ENCODE measurements at places on chromosomes 7 and 10.

DNA sequence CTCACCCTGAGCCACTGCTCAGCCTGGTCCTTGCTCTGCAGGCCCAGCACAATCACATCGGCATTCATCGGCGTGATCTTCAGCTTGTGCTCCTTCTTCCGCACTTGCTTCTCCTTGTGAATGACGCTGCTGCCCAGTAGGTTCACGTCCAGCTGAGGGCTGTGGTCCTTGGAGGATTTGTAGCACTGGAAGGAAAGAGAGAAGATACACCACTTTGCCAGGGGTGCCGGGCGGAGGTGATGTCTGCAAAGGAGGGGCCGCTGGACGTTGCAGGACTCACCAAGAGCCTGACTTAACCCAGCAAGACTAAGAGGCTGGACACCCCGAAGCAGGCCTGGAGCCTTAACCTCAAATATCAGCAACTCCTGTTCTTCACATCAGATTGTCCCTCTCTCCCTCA, 74.8 kb downstream of the VWA2 start:
- no peak for DNase-seq

DNA sequence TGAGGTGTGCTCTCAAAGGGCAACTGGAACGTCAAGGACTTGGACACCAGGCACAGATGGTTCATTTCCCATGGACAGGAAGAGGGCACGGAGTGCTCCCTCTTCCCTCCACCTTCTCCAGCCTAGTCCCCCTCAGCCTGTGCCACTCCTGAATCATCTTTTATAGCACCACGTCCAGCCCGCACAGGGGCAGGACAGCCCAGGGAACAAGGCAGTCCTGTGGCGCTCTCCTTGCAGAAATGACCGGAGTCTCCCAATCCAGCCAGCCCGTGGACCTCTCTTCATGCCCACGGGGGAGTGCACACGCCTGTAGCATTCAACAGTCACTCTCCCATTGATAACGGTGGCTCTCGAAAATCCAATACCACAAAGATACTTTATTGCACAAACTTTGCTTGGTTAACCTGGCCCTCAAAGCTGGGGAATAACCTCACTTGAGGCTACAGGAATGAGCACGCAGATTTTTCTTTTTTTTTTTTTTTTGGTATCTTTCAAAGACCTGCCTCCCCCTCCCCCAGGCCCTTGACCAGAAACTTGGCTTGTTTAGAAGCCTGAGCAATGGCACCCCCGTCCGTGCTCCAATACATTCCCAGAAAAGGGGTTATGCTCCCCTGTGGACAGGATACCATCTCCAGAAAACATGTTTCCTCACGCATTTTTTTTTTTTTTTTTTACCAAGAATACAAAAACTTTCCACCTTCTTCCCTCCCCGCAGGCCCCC, 733 bp downstream of the PRKCQ start:
- no peak for DNase-seq

DNA sequence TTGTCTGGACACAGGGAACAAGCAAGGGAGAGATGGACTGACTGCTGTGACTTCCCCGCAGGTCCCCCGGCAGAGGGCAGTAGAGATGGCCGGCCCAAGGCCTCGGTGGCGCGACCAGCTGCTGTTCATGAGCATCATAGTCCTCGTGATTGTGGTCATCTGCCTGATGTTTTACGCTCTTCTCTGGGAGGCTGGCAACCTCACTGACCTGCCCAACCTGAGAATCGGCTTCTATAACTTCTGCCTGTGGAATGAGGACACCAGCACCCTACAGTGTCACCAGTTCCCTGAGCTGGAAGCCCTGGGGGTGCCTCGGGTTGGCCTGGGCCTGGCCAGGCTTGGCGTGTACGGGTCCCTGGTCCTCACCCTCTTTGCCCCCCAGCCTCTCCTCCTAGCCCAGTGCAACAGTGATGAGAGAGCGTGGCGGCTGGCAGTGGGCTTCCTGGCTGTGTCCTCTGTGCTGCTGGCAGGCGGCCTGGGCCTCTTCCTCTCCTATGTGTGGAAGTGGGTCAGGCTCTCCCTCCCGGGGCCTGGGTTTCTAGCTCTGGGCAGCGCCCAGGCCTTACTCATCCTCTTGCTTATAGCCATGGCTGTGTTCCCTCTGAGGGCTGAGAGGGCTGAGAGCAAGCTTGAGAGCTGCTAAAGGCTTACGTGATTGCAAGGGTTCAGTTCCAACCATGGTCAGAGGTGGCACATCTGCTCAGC, 6.0 kb downstream of the CYREN start:
- DNase-seq, result no peak

DNA sequence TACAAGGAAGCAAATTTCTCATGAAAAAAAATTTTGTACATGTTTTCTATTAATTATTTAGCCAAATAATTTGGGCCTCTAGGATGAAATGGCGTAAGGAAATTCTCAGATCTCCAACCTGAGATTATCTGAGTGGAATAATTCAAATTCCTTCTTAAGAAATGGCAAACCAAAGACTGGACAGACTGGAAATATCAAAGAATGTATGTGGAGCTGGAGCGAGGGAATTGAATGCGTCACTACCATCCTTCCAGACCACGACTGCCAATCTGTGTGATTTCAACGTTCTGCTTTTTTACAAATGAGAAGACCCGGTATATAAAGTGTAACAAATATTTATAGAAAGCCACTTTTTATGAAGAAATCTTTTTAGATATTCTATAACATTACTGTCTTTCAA, 12.4 kb upstream of the BLNK start:
- DNase-seq, result no peak

DNA sequence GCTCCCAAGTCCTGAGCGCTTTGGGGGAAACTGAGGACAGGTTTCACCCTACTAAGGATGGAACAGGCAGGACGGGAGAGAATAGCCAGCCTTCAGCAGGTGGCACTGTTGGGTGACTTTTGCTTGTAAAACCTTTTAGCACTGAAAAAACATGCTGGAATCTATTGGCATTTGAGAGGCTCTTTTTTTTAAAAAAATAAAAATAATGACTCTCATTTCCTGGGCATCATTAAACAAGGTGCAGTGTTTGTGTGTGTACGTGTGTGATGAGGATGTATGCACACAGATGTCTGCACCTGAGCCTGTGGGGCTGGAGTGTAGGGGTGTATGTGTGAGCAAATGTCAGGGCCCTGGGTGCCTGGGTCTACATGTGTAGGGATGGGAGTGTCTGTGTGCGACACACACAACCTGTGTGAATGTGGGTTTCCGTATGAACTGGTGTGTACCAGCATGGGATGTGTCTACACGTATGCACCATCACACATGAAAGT, 177.9 kb downstream of the RPS24 start:
- DNase-seq, result no peak

- no peak for DNase-seq
These were observed 1.2 kb downstream of the SUFU start for GRCh38 chr10:102504976-102505300.
